ENCODE measurements at places on chromosomes 11 and 22.

GRCh38 chr11:103112364-103112763 lies 3.1 kb downstream of the DYNC2H1 start:
- no peak for DNase-seq

GRCh38 chr22:37953062-37953436 lies 352 bp downstream of the C22orf23 start:
- DNase-seq, result no peak

DNA sequence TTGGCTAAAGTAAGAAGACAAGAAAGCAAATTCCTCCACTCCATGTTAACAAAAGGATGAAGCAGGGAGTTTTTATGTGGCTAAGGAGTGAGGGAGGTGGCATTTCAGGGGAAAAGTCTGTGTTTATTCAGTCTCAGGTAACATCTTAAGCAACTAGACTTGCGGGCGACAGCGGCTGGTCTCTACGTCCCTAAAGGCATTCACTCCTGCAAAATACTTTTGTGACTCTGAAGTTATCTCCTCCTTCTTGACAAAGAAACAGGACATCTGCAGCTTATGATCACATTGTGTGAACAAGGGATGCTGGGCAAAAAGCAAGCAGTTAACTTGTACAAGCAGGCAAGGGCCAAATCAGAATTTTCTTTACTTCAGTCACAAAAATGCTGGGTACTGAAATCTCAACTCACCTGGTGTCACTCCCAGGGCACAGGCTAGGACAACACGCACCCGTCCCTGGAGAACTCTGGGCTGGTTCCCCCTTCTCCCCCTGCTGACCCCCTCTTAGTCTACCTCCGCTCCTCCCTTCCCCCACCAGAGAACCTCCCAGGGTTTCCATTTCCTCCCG lies 38.3 kb downstream of the IGLL5 start:
- no peak for DNase-seq

DNA sequence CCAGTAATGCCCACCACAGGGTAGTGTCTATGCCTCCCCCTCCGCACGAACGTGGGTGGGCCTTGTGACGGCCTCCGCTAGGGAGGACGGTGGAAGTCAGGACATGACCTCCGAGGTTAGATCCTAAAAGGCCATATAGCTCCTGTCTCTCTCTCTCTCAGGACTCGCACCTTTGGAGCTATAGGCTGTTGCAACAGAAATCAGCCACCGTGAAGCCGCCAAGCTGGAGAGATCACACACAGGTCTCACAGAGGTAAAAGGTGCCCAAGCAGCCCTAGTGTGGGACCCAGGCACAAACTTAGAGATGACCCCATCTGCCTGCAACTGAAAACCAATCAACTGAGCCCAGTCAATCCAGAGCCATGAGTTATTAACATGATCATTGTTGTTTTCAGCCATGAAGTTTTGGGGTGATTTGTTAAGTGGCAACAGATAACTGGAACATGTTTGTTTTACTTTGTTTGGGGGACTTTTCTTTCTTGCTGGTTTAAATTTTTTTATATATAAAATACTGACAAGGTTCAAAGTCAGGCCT lies 7.4 kb upstream of the NAP1L4 start:
- no peak for DNase-seq

DNA sequence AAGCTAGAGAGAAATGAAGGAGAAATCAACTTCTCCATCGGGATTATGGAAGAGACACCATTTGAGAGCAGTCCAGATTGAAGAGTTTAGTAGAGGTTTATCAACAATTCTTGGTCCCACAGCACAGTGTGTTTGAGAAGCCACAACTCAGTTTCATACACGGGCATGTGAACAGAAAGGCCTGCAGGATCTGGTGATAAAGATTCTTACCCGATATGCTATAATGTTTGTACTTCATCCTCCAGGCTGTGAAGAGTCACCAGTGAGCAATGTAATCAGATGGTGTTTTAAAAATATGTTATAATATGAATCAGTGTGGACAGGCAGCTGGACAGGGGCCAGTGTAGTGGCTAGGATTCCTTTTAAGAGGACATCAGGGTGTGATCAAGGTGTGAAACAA lies 29.7 kb upstream of the VWA5A start:
- DNase-seq, result peak; percentile 24

DNA sequence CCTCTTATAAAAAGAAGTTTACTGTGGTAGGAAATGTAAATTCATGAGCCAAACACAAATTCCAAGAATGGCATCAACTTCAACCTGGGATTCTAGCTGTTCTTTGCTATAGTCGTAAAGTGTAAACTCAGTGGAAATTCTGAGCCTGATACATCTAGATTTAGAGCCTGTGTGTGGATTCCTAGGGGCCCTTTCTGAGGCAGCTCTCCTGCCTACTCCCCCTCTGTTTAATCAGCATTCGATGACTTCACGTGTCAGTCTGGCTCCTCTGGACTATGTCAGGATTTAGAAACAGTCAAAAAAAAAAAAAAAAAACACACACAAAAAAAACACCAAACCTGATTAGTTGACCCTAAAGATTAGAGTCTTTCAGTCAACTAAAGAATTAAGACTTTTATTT lies 93.1 kb upstream of the SC5D start:
- no peak for DNase-seq

- no peak for DNase-seq
Observed at GRCh38 chr11:32311346-32312065, 123.8 kb downstream of the WT1 start.

- DNase-seq, result no peak
Observed at GRCh38 chr11:63001456-63001855, 14.2 kb downstream of the SLC22A8 start.

GRCh38 chr22:17767233-17768065 lies 6.8 kb downstream of the BID start:
- no peak for DNase-seq

DNA sequence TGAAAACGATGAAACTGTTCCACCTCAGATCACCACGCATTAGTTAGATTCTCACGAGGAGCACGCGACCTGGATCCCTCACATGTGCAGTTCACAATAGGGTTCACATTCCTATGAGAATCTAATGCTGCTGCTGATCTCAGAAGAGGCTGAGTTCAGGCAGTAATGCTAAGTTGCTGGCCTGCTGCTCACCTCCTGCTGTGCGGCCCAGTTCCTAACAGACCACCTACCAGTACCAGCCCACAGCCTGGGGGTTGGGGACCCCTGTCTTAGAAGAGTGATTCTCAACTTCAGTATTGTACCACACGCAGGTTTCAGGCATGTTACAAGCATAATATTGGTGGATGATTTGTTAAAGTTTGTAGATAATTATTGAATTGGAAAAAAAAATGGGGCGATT lies 182.7 kb downstream of the BLID start:
- DNase-seq, result no peak

DNA sequence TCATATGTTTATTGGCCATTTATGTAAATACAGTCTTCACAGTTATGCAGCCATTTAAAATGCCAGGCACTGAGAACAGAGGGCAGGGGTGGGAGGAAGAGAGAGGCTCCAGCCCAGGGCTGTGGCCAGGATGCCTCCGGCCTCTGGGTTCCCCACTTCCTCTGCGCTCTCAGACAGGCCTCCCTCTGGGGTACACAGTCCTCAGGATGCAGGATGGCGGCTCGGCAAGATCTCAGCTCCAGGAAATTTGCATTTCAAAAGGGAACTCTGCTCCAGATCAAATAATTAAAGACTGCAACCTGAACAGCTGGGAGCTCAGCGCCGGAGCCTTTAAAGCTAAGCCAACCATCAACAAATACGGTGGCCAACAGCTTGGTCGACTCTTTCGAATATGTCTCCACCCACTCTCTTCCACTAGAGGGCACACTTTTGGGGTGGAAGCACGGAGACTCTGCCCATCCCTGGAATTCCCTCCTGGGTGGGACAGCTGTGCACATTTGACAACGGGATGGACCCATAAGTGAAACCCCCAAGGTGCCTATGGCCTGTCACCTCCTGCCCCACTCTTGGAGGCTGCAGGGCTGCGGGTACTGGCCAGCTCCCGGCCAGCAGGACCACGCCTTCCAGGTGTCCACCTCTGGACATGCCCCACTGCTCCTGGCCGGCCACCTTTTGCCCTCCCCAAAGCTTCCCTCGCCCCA lies 1044.7 kb downstream of the BRD1 start:
- peak; percentile 7 for DNase-seq

DNA sequence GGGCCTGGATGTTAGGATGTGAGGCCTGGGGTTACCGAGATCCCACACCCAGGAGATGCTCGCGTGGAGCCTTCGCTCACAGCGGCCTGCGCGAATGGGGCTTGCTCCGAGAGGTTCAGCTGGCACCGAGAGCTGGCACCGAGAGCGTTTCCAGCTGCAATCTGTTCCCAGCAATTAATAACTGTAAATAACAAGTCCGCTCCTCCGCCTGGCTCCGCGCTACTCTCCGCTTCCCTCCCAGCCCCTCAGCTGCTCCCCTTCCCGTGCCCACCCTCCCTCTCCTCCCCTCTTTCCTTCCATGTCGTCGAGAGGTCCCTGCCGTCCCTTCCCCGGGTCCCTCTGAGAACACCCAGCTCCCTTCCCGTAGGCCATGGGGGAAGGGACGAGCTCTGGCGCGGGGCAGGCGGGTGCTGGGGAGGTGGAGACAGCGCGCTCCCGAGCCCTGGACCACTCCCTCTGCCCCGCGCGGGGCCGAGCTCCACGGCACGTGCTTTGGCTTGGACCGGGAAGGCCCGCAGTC lies 110.8 kb downstream of the WNT7B start:
- DNase-seq, result no peak

- peak; percentile 49 for DNase-seq
Observed at GRCh38 chr11:18352581-18352980, 30.2 kb downstream of the GTF2H1 start.

- DNase-seq, result peak; percentile 16
Observed at GRCh38 chr11:127027789-127028188, 27.2 kb upstream of the KIRREL3 start.

DNA sequence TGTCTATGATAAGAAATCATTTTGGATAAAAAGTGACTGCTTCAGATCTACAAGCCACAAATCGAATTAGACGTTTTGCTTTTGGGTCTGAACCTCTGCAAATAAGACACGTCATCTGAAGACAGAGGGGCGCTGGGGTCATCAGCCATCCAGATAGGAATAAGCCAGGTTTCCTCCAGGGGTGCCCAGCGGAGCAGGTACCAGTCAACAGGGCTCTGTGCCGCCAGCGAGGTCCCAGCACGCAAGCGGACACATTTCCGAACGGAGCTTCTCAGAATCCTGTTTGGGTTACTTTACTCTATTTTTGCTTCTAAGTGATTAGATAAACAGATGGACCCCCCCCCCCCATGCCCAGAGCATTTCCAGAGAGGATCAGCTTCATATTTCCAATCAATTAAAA lies 873.8 kb downstream of the BRD1 start:
- no peak for DNase-seq

- DNase-seq, result no peak
Observed at GRCh38 chr22:25354456-25354855, 135.0 kb downstream of the CRYBB2 start.

DNA sequence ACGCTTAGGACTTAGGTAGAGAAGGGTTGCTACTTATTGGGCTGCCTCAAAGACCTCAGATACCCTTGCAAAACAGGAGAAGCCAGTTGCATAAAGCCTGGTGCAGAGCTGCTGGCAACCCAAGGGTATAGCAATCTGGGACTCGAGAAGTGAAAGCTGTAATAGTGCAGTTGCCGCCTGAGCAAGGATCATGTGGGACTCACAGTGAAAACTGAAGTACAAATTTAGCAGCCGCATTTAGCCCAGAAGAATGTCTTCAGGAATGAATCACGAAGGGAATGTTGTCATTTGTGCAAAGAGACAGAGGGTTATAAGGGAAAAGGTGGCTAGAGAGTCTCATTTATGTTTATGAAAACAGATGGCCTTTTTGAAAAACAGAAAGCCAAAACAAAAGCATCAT lies 267.2 kb downstream of the TENM4 start:
- peak; percentile 85 for DNase-seq

- no peak for DNase-seq
Observed at GRCh38 chr11:35349897-35350296, 69.5 kb downstream of the SLC1A2 start.

- DNase-seq, result no peak
Observed at GRCh38 chr11:30762188-30762587, 176.0 kb upstream of the MPPED2 start.

GRCh38 chr11:131457163-131457562 lies 86.7 kb downstream of the NTM start:
- no peak for DNase-seq

GRCh38 chr11:130260080-130260627 lies 54.6 kb downstream of the ZBTB44 start:
- no peak for DNase-seq

GRCh38 chr11:118705791-118706545 lies 26.5 kb upstream of the TREH start:
- no peak for DNase-seq

DNA sequence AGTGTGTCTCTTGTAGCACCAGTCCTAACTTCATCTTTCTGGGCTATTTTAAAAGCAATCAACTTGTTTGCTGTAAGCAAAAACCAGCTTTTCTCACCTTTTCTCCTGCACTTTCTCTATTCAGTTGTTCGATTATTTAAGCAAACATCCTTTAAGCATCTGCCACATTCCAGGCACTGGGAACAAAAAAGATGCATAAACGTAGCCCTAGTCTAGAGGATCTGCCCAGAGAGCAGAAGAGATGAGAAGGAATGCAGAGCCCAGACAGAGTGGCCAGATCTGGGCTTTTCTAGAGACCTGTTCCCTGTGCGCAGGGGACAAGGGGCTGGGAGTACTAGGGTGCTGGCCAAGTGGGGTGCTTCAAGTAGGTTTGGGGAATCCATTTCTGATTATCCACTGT lies 8.4 kb downstream of the APLNR start:
- DNase-seq, result no peak
